ENCODE measurements at places on chromosomes 7 and 10.

DNA sequence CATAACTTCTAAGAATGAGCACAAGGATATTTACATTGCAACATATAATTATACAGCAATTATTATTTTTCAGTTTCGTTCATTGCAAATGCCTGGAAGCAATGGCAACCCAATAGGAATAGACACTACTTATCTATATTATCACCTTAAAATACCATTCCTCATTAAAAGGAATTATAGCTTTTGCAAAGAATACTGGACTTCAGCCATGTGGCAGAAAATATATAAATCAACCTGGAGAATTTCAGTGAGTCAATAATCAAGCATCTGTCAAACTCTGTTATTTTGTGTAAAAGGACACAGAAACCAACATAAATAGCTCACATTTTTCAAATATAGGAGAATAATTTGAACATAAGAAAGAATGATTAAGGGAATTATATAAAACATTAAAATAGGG is 96.1 kb upstream of the SEMA3C start:
- DNase-seq: no peak

GRCh38 chr10:78337016-78337415 is 303.4 kb downstream of the RPS24 start:
- DNase-seq: no peak

DNA sequence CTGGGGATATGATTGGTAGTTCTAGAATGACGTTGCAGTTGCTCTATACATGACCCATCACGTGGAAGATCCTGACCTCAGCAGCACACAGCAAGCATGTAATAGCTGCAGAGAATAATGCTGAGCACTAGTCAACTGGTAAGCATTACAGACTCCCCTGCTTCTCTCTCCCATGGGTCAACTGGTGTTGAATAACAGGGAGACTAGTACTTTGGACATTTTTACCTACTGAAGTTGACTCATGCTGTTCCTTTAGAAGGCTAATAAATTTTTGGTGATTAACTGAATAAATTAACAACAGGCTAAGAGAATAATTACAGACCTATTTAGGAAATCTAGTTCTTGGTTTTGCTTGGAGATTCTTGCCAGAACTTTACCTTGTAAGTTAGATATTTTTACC is 234.1 kb downstream of the AUTS2 start:
- no peak for DNase-seq

- DNase-seq: no peak
These were observed 8.4 kb downstream of the COL13A1 start for GRCh38 chr10:69810097-69810496.

DNA sequence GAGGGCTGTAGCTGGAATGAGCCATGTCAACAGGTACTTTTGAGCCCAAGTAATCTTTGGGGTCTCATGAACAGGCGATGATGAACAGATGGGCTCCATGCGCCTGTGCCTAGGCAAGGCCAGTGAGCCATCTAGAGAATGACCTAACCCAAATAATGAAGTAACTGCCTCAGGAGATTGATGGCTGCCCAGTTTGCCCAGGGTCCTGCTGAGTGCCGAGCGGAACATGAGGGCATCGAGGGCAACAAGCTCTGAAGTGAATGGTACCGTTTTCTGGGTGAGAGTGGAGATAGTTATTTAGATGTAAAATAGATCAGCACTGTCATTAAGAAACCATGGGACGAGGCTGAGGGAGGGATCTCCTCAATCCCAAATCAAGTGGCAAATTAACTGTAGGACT is 77.9 kb downstream of the EZH2 start:
- no peak for DNase-seq

DNA sequence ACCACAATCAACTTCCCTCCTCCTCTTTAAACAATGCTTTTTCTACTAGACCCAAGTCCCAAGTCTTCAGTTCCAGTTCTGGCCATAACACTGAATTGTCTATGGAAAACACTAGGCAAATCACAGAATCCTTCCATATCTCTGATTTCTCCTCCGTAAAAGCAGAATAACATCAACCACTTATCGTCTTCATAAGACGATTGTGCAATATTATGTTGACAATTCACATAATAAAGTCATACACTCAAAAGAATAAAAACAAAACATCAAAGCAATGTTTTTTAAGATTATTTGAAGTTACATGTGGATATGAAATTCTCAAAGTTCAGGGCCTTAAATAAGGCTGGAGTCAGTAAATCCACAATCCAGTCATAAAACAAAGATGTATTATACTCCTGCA is 84.4 kb downstream of the MTERF1 start:
- no peak for DNase-seq

- DNase-seq: no peak
These were observed 6.0 kb upstream of the LIPA start for GRCh38 chr10:89257581-89257980.

GRCh38 chr10:93190372-93190771 is 116.7 kb downstream of the CYP26A1 start:
- peak; percentile 32 for DNase-seq

- no peak for DNase-seq
These were observed 161.6 kb upstream of the PRSS1 start for GRCh38 chr7:142587578-142588191.

DNA sequence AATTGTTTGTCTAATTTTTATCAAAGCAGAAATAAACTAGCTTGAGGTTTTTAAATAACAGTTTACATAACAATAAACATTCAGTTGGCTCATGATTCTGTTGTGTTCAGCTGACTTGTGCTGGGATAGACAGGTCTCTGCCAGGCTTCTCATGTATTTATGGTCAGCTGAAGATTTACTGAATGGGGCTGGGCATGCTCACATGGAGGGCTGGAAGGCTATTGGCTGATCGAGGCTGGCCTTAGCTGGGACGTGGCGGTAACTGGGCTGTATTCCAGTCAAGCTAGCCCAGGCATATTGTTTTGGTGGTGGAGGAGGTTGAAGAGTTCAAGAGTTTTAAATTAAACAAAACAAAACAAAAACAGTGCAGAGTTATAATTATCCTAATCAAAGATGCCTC is 251.0 kb upstream of the MTPN start:
- DNase-seq: no peak

- DNase-seq: no peak
These were observed 589.5 kb downstream of the ARL4A start for GRCh38 chr7:13276977-13277376.

GRCh38 chr10:66329147-66329546 is 596.7 kb upstream of the LRRTM3 start:
- no peak for DNase-seq

DNA sequence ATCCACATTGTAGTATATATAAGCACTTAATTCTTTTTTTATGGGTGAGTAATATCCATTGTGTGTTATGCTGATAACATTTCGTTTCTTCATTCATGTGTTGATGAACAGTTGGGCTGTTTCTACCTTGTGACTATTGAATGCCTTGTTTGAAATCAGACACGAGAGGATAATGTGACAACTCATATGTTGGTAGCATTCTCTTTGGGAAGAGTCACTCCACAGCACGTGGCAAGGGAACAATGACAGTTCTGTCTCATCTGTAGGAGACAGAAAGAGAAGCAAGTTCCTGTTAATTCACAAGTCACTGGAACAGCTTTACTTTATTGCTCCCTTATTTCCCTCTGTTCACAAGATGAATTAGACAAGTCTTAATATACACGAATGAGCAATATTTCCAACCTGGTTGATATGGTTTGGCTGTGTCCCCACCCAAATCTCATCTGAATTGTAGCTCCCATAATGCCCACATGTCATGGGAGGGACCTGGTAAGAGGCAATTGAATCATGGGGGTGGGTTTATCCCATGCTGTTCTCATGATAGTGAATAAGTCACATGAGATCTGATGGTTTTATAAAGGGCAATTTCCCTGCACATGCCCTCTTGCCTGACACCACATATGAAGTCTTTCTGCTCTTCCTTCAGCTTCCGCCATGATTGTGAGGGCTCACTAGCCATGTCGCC is 125.3 kb downstream of the SEC23IP start:
- DNase-seq: no peak

DNA sequence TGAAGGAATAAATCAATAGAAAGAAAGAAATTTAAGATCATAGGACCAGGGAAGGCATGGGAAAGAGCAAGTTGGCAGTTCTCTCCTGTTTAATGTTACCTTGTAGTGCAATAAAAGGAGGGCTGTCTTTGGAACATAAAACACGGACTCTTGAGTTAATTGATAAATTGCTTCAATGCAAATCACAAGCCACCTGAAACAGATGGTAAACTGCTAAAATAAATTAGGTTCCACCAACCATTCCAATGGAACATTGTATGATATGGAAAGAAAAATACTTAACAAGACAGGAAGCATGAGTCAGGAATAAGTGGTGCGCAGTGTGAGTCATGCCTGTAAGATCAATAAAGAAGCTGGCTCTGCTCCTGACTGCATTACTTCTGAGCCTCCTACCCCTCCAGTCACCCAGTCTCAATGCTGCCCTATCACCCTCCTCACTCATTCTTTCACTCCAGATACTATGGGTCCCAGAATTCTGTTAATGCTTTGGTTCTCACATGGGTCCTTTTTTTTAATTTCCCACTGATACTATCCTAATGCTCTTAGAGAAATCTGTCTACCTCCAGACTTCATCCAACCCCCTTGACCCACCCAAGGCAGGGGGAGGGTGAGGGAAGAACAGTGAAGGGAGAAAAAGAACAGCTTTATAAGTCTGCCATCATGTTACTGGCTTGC is 78.9 kb downstream of the LRRC17 start:
- DNase-seq: peak; percentile 86

DNA sequence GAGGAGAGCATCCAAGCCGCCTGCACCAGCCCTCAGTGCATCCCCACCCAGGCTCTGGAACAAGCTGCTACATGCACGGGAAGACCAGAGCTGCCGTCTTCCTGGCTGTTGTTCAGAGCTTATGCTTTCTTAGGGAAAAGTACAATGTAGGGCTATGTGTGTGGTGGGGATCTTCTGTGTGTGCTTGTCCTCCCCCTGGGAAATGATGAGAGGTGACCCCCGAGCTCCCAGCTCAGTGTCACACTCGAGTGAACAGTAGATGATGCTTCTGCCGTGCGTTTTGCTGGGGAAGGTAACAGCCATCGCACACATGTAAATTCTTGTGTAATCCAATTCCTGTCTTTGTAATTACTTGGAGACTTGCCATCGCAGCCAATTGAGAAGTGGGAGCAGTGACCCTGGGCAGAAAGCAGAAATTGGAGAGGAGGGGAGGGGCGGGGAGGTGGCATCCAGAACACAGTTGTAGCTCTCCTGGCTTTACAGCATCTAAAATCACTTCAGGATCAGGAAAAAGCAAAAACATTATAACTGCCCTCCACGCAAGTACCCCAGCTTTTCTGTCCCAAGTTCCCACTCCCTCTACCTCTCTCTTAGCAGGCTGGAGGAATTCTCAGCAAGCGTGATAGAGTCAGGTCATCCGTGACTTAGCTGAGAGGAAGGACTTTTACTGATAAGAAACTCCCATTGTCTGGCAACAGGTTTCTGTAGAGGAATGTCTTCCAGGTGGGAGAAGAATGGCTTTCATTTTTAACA is 149.6 kb downstream of the TCF7L2 start:
- DNase-seq: no peak

DNA sequence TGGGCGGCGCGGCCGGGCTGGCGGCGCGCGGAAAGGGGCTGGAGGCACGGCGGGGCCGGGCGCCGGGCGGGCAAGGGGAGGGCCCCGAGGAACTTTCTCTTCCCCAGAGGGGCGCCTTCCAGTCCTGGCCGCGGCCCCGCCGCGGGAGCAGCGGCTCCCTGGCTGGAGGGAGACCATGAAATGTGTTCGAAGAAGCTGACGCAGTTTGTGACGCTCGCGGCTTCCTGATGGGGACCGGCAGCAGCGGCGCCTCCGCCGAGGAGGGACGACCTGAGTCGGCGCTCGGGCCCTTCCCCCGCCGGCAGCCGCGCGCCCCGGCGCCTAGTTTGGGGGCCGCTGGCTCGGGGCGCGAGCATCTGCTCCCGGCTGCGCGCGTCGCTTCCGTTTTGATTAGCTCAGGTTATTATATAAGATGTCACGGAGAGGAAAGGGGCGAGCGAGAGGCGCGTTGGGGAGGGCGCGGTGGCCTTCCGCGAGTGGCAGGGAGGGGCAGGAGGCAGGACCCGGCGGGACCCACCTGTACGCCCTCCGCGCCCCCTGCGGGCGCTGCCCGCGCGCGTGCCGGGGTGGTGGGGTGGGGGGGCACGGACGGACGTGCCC is 57.1 kb upstream of the PCGF5 start:
- DNase-seq: peak; percentile 49

- DNase-seq: no peak
These were observed 298.3 kb downstream of the ARL4A start for GRCh38 chr7:12985752-12986151.

DNA sequence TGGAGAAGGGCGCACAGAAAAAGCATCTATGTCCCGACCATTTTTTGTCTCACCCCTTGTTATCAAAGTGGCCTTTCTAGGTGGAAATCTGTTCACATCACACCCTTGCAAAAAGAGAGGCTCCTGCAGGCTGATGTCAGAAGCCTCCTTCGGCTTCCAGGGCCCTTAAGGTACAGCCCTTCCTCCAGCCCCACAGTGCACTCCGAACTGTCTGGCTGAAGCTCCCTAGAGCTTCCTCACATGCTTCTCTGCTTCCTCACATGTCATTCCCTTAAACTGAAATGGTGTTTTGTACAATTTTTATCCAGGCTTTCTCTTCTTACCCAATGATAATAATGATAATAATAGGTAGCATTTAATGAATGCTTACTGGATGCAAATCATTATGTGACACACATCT is 210.3 kb downstream of the INHBA start:
- no peak for DNase-seq

GRCh38 chr7:31782411-31782991 is 95.5 kb downstream of the PPP1R17 start:
- peak; percentile 36 for DNase-seq

DNA sequence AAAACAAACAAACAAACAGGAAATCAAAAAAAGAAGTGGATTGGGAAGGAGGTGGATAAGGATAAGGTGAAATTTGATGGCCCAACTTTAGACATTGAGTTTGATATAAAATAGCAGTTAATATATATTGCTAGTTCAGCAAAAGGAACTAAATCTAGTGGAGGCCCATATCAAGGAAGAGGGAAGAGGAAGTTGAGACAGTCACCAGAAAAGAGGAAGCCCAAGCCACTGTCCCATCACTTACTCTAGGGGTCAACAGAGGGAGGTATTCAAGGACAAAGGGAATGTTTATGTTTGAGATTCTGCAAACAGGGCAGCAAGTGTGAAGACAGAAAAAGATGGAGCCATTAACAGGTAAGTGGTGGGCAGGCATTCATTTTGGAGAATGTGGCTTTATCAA is 3.7 kb downstream of the LAMTOR4 start:
- DNase-seq: no peak

DNA sequence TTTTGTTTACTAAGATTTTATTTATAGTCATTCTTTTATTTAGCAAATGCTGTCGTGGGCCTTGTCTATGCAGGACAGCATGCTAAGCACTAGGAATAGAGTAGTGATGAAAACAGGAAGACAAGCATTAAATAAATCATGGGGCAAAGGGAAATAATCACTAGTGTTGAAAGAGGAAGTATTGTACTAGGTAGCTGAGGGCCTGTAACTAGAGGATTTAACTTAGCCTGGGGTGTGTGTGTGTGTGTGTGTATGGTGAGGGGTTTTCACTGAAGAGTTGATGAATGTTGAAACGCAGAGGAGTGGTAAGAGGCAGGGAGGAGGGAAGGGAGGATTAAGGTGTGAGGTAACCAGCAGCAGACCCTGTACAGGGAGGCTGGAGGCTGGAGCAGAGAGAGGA is 446.4 kb downstream of the SDK1 start:
- no peak for DNase-seq

- DNase-seq: no peak
These were observed 64.0 kb downstream of the TNS3 start for GRCh38 chr7:47517821-47518480.
